GM12878 (cell line): ENCODE measurements at places on chromosomes 11 and 22.

DNA sequence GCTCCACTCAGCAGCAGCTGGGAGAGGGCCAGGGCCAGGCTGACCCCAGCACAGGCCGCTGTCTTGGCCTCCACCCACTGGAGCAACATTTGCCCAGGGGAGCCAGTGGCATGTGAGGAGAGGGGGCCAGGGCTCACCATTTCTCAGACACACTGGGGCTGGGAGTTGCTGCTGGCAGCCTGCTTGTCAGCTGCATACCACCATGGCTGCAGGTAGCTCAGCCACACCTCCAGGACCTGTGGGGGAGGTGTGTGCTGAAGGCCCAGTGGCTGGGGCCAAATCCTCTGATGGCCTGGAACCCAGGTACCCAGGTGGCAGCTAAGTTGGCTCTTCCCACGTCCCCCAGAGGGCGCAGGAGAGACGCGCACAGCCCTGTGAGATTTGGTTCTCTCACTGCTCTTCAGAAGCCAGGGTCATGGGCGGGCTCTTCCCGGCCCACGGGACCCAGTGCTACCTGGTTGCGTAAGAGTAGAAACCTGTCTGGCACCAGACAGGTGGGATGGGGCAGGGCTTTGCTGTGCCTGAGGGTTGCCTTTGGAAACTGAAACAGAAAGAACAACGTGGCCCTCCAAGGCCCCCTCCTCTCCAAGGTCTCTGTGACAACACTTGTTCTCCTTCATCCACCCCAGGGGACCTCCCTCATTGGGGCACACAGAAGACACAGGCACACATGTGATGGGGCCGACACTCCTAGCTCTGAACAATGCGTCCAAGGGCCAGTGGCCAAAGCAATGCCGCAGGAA, 98.8 kb downstream of the MED15 start:
- no peak for DNase-seq

GRCh38 chr11:8733852-8734251, 51.3 kb downstream of the RPL27A start:
- no peak for DNase-seq

GRCh38 chr11:71461696-71462095, 8.7 kb downstream of the NADSYN1 start:
- no peak for DNase-seq

GRCh38 chr11:68503792-68504191, 43.2 kb downstream of the PPP6R3 start:
- no peak for DNase-seq

DNA sequence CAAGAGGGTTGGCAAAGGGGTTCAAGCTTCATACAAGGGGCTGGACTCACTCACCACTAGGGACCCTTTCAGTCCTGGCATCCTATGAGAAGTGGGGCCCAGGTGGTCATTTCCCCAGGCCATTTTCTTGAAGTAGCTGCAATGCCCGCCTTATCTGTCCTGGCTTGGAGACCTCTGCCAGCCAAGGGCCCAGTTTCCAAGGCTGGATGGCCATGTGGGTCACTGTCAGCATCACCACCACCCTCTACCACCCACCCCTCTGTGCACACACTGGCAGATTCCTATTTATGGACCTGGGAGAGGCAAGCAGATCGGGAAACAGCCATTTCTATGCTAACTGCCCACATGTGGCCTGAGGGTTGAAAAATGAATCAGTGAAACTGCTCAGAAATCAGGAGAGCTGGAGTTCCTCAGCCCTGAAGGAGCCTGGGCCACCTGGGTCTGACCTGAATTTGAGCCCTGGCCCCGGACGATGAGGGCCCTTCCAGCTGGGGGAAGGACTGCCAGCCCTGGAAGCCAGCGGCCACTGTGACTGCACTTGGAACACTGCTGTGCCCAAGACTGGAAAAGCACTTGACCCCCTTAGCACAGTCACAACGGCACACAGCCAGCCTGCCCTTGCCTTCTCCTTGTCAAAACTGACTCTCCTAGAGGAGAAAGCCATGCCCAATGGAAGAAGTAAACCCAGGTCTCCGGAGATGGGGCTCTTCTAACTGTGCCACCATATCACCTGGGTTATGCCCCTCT, 442.2 kb downstream of the BUD13 start:
- no peak for DNase-seq

DNA sequence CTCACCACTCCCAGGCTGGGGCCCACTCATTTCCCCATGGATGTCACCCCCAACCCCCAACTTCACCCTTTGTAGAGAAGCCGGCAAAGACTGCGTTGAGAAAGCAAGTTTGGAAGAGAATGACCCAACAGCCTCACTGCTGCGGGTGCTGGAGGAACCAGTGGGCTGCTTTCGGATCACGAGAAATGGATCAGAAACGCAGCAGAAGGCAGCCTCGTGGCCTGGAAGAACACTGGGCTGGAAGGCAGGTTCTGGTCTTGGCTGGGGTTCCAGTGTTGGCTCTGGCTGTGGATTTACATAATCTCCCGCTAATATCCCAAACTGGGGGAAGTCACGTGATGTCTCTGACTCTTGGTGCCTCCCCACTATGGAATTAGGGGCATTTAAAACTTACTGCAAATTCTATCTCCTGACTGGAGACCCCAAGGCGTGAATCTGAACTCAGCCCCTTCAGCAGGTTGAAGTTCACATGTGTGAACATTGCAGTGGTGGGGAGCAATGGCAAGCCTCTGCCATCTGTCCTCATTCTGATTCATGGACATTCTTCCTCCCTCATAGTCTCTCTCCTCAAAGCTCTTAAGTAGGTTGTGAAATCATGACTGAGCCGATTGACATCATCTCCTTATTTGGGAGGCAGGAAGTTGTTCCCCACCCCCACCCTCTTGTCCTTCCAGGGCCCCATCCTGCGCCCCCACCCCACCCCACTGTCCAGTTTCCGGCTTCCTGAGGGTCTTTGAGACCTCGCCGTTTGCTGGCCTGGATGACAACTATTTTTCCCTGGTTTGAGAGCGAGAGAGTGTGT, 37.0 kb upstream of the TIMP3 start:
- no peak for DNase-seq

- DNase-seq: no peak
Observed at GRCh38 chr11:77199137-77199745, 71.2 kb downstream of the MYO7A start.

DNA sequence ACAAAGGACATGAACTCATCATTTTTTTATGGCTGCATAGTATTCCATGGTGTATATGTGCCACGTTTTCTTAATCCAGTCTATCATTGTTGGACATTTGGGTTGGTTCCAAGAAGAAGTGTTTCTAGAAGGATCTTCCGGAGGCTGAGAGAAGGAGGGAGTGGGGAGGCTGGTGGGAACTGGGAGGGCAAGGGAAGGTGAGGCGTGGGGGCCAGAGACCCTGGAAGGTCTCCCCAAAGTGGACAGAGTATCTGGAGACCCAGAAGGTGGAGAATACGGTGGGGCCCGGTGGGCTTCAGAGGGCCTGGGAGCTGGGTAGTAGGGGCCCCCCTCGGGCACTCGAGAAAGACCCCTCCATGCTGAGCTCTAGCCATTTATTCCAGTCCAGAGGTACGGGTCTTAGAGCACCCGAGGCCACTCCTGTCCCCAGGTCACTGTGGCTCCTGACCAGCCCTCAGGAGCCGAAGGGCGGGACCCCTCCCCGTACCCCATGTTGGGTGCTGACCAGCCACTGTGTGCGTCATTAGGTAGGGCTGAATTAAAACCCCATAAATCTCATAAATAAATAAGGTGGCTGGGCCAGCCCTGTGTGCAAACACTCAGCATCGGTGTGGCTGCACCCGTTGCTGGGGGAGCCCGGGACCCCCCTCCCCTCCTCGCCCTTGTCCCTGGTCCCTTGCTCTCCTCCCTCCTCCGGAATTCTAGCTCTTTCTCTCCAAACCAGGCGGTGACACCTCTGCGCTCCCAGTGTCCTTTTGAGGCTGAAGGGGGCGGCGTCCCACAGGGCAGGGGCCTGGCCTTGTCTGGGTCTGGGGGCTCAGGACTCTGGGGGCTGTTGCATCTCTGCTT, 38.8 kb upstream of the MUC5AC start:
- DNase-seq: no peak

- DNase-seq: no peak
Observed at GRCh38 chr11:28303477-28304191, 195.4 kb downstream of the METTL15 start.

GRCh38 chr11:17403980-17404759, 15.7 kb upstream of the KCNJ11 start:
- no peak for DNase-seq

DNA sequence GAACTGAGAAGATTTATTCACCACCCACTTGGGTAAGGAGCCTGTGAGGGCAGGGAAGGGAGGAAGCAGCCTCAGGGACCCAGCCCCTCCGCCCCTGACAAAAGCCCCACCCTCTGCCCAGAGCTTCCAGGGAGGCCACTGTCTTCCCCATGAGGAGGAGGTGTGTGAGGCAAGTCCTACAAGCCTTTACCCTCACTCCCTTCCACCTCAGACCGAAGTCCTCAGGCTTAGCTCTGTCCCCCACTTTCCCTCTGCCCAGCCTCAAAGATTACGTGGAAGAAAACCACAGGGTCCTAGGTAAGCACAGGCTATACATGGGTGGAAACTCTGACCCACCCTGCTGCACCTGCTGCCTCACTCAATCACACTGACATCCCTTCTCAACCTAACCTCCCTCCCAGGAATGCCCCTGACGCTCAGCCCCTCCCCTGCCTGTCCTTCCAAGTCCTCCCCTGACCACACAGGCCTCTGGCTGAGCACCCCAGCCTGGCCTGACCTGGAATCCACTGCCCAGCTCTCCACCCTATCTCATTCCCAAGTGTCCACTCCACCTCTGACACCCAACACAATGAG, 3.6 kb upstream of the ARAP1 start:
- DNase-seq: no peak

DNA sequence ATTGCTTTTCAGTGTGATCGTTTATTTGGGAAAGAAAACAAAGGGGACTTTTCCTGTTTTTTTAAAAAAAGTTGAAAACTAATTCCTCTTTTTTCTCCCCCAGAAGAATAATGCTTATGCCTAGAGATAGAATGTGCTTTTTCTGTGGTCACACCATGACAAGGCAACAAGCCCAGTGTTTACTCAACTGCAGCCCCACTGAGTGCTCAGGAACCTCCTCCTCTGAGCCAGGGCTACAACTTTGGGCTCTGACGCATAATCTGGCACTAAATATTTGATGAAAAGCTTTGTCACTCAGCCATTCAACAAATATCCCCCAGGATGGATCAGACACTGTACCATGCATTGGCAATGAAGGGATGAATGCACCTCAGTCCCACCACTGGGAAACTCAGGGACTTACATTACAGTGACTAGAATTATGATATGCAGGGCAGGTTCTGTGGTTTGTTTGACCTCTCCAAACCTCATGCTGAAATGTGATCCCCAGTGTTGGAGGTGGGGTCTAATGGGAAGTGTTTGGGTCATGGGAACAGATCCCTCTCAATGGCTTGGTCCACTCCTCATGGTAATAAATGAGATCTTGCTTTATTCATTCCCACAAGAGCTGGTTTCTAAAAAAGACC, 155.9 kb downstream of the CCDC34 start:
- DNase-seq: no peak

GRCh38 chr11:116703421-116703820, 69.4 kb downstream of the BUD13 start:
- DNase-seq: no peak

GRCh38 chr11:78587446-78587845, 12.8 kb upstream of the NARS2 start:
- DNase-seq: no peak

DNA sequence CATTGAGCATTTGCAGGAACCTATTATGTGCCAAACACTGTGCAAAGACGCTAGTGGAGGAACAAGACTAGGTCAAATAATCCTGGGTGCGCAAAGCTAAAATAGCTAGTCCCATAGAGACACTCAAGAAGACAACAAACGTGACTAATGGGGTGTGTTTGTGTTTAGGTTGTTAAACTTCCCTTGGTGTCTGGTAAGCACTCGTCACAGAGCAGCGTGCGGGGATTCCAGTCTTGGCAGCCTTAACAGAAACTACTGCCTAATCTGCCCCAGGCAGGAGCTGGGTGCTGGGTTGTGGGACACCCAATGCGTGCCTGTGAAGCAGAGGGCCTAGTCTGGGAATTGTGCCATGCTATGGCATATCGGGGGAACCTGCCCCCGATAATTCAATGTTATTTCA, 10.8 kb upstream of the CALCB start:
- DNase-seq: no peak

DNA sequence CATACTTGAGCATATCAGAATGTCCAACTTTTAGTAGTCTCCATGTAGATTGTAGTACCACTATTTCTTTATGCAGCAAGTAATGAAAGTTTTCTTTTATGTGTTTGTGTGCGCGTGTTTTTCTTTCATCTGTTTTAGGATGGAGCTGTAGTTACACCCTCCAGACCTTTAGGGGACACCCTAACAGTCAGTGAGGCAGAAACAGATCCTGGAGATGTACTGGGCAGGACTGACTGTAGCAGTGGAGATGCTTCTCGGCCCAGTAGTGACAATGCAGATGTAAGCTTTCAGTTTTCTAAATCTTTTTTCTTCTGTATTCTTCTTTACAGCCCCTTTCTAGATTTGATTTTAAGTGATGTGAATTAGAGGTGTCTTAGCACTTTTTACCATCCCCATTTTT, 79.9 kb upstream of the GRIK4 start:
- DNase-seq: no peak

GRCh38 chr11:26507229-26507628, 64.8 kb downstream of the MUC15 start:
- no peak for DNase-seq

GRCh38 chr11:131137046-131137445, 220.8 kb upstream of the SNX19 start:
- no peak for DNase-seq

DNA sequence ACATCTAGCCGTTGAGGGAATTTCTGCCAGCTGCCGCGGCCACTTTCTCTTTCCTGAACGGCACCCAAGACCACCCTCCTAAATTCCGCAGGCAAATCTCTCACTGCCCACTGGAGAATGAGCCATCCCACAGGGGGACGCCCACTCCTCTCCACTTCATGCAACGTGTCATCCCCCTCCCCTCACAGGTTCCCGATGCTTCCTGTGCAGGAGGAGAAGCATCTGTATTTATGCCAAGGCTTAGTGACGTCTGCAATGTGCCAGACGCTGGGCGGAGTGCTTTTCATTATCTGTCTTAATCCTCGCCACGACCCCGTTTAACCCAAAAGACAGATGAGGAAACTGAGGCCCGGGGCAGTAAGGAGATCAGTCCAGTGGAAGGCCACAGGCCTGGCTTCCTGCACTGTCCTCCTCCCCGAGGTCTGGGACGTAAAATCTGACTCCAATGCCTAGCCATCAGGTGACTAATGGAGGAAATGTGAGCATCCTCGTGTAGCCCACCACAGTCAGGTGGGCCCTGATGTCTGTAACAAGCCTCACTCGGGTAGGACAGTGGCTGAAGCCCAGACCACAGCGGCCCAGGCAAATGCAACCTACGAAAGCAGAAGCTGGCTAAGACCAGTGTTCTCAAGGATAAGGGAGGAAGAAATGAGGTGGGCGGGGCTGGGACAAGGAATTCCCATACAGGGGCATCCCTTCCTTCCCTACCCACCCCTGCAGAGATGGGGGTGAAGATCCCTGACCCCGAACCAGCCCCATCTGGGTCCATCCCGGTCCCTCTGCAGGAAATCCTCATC, 23.1 kb downstream of the MN1 start:
- DNase-seq: no peak

DNA sequence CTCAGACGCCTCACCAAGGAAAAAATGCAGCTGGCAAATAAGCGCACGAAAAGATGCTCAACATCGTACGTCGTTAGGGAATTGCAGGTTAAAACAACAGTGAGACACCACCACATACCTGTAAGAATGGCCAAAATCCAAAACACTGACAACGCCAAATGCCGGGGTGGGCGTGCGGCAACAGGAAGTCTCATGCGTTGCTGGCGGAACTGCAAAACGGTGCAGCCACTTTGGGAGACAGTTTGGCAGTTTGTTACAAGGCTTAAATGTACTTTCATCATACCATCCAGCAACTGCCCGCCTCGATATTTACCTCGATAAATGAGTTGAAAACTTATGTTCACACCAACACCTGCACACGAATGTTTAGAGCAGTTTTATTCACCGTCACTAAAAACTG, 7.5 kb upstream of the CTSD start:
- no peak for DNase-seq
